LHCN-M2 (cell line): ENCODE measurements at places on chromosomes 2 and 18. TPM values are rescaled to one million over a fixed set of nuclear protein-coding genes. Genes with fewer than 3 reads are reported as not detected.

- no peak for DNase-seq
These were observed 124.4 kb downstream of the ASB1 start for GRCh38 chr2:238551091-238551490.

Gene KLHL29
- 3.2 and 5.2 TPM in 2 replicates for total RNA-seq

DNA sequence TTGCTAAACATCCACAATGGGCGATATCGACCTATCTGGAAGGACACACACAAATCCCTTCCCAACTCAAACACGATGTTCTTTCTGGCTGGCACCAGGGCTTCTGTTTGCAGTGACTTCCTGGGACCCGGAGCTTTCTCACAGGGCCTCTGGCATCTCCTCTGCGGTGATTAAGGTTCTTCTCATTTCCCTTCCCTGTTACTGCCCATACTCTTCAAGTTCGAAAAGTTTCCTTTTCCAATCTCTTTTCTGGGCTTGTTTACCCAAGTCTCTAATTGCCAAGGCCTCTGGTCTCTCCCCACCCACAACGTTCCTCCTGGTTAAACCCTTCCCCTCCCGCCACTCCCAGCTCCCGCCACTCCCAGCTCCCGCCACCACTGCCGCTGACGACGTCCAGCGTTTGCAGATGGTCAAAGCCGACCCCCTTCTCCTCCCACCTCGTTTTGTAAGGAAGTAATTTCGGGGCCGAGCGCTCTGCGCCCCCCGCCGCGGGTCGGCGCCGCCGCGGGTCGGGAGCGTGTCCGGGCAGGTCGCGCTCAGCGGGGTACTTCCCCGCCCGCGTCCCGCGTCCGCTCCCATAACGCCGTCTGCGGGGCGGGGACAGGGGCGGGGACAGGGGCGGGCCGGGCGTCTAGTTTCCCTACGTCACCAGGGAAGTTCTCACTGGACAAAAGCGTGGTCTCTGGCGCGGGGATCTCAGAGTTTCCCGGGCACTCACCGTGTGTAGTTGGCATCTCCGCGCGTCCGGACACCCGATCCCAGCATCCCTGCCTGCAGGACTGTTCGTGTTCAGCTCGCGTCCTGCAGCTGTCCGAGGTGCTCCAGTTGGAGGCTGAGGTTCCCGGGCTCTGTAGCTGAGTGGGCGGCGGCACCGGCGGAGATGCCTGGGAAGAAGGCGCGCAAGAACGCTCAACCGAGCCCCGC lies at the start of gene PMAIP1:
Gene PMAIP1 (plus strand): TSS at position 699 of the 924 bp plus-strand sequence. CDS start 182 bp downstream, at position 881.
- DNase-seq = peak; percentile 95

- peak; percentile 83 for DNase-seq
These were observed 113.6 kb downstream of the CDH2 start for GRCh38 chr18:28063271-28063761.

- DNase-seq = peak; percentile 100
These were observed 114.5 kb upstream of the STPG4 start for GRCh38 chr2:47269316-47270232.

Gene CCDC74B
- total RNA-seq = 24.8 and 26.5 TPM in 2 replicates

- DNase-seq = peak; percentile 81
These were observed 217.1 kb downstream of the MREG start for GRCh38 chr2:215796140-215796855.

GRCh38 chr18:74901362-74902146 lies 303.9 kb downstream of the ZNF407 start:
- no peak for DNase-seq

GRCh38 chr2:141611981-141612380 lies 518.8 kb downstream of the LRP1B start:
- peak; percentile 53 for DNase-seq

DNA sequence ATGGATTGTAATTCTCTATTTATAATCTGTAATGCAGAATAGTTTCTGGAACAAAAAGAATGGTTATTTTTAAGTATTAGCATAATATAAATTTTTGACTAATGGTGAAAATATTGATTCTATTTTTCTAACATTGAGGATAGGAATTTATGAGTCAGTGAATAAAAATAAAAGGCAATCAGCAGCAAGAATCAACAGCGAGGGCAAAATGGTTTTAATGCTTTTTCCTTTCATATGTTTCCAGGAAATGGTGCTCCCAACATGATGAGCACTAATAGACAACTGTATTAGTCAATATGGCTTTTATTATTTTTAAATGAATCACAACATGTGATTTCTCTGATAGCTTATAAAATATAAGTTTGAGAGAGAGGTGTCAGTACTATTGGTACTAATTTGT lies 90.7 kb upstream of the TFPI start:
- DNase-seq = peak; percentile 14

GRCh38 chr2:216575465-216575864 lies 57.8 kb upstream of the IGFBP2 start:
- DNase-seq = no peak

DNA sequence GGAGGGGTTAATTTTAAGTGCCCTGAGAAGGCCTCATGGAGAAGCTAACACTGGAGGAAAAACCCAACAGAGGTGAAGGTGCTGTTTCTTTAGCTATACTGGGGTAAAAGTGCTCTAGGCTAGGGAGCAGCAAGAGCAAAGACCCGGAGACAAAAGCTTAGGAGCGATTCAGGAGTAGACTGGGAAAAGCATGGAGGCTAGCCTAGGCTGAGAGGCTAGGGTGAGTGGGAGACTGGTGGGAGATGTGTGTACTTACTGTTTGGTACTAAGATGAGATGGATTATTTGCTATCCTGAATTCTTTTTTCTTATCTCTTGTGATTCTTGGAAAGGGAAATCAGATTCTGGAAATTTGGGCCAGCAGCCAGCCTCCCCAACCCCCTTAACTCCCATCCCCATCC lies 2.0 kb downstream of the GIGYF2 start:
- no peak for DNase-seq

Gene VPS54
- total RNA-seq = 19.0 and 19.2 TPM in 2 replicates

Gene SYT4
- not detected in 2 replicates for total RNA-seq
